ENCODE measurements at places on chromosomes 2 and 18. TPM values are rescaled to one million over a fixed set of nuclear protein-coding genes. Genes with fewer than 3 reads are reported as not detected.

- H3K27me3 ChIP-seq = no peaks in the 10 kb centered on the region
- no peak overlapping the region for H3K27ac ChIP-seq
- H3K36me3 ChIP-seq = peaks cover 29% of the 10 kb centered on the region
- H3K4me1 ChIP-seq = peaks cover 15% of the 10 kb centered on the region
- H3K4me3 ChIP-seq = no peak overlapping the region
- no peak for DNase-seq
These were observed 87.6 kb downstream of the FAM228A start for GRCh38 chr2:24262421-24262970.

DNA sequence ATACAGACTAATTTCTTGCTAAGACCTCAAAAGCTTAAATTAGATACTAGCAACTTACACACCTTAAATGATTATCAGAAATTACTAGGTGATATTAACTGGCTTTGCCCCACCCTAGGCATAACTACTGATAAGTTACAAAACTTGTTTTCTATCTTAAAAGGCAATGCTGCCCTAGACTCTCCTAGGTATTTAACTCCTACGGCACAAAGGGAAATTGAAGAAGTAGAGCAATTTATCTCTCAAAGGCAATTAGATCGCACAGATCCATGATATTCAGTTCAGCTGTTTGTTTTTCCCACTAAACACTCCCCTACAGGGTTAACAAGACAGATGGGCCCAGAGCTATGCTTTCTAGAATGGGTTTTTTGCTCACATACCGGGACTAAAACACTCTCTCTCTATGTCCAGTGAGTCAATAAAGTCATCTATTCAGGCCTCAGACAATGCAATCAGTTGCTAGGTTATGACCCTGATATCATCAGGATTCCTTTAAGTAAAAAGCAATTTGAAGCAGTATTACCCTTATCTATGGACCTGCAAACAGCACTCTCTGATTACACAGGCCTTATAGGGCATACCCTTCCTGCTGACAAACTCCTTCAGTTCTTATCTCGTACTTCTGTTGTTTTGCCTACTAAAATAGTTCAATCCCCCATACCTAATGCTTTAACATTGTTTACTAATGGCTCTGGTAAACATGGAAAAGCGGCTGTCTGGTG is 14.3 kb downstream of the MAP3K2 start:
- H3K27ac ChIP-seq = no peak overlapping the region
- peaks cover 53% of the 10 kb centered on the region for H3K36me3 ChIP-seq
- no peaks in the 10 kb centered on the region for H3K27me3 ChIP-seq

EFEMP1 gene
- not detected for total RNA-seq

CNGA3 gene
- not detected for total RNA-seq

L3MBTL4 gene
- total RNA-seq = 0.05 TPM

- no peaks in the 10 kb centered on the region for H3K27me3 ChIP-seq
- no peaks in the 10 kb centered on the region for H3K36me3 ChIP-seq
- peaks cover 22% of the 10 kb centered on the region for H3K4me1 ChIP-seq
- peak overlapping the region; percentile 84 for H3K27ac ChIP-seq
These were observed 14.1 kb upstream of the KLF11 start for GRCh38 chr2:10028988-10029874.

DNA sequence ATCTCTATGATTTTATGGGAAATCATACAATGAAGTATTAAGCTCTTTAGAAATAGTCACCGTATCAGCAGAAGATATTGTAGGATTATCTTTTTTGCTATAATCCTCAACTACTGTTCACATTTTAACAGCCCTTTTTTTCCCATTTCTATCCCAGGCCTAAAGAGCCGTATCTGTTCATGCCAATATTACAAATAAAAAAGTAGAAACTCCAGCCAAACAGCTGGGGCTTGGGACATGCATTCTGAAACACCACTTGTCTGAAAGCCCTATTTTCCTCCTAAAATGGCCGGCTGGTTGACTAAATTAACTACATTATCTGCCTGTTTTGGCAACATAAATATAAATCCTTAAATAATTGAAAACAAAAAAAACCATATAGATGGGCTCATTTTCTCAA is 477.8 kb downstream of the CDH2 start:
- H3K36me3 ChIP-seq = no peaks in the 10 kb centered on the region
- H3K4me3 ChIP-seq = no peak overlapping the region
- DNase-seq = no peak
- H3K27ac ChIP-seq = no peak overlapping the region

GRCh38 chr18:69157906-69158305 is 242.8 kb upstream of the DOK6 start:
- no peak for DNase-seq
- no peaks in the 10 kb centered on the region for H3K27me3 ChIP-seq
- no peaks in the 10 kb centered on the region for H3K36me3 ChIP-seq
- H3K4me1 ChIP-seq = no peaks in the 10 kb centered on the region

CCDC68 gene
- total RNA-seq = not detected

KLHL14 gene
- not detected for total RNA-seq

All from activated CD8-positive, alpha-beta memory T cell treated with anti-CD3 and anti-CD28 coated beads, Interleukin-2, amount 10 ng/mL, durations not matched to agents 7 days and 5 days (primary cell).